Stimulated activated CD8-positive, alpha-beta memory T cell treated with anti-CD3 and anti-CD28 coated beads, Interleukin-4, amount 100 ng/mL, for 1 hour (primary cell): ENCODE measurements at places on chromosomes 4 and X.

- no peak for DNase-seq
These were observed 91.2 kb upstream of the GPR50 start for GRCh38 chrX:151085207-151085606.

DNA sequence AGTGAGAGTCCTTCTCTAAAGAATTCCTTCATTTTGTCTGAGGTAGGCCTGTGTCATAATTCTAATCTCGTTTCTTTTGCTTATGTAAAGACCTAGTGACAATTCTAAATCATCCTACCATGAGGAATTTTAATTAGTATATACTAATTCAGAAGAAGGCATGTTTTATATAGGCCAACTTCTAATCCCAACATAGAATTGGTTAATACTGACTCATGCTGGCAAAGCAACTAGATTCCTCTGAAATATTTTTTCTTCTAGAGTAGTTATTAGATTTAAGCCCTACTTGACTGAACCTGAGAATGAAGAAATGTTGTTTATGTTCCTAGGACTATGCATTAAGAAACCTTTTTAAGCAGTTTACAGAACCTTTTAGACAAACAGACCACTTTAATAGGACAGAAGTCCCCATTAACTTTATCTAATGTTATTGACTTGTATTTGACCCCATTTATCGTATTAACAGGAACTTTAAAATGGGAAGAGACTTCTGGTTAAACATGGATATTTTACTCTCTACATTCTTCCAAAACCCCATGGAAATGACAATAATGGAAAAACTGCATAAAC is 56.1 kb upstream of the EIF1AX start:
- no peak for DNase-seq

DNA sequence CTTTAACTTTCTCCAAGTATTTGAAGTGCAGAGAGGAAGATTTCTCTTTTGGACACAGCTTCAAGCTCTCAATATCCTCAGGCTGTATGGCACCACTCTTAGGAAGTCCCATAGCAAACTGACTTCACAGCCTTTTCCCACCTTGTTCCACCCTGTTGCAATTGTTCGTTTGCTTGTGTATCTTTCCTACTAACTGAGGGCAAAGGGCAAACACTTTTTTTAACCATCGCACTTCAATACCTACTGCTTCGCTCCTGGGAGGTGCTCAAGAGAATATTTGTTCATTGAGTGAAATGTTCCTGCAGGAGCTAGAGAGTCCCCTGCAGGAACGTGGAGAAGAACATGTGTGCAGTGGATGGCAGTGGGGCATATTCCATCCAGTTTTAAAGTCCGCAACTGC is 638.6 kb downstream of the BCOR start:
- no peak for DNase-seq

DNA sequence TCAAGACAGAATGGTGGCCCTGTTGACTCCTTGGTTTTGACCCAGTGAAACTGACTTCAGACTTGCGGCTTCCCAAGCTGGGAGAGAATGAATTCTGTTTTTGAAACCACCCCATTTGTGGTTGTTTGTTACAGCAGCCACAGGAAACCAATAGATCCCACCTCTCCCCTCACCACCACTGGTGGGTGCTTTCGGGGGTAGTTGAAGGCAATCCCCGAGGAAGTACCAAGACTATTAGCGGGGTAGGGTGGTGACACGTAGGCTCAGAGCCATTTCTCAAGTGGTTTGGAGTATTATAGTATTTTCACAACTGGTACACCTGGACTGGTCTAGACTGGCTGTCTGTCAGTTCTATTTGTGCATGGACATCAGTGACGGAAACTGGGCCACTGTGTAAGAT is 189.1 kb upstream of the RBPJ start:
- DNase-seq, result no peak

DNA sequence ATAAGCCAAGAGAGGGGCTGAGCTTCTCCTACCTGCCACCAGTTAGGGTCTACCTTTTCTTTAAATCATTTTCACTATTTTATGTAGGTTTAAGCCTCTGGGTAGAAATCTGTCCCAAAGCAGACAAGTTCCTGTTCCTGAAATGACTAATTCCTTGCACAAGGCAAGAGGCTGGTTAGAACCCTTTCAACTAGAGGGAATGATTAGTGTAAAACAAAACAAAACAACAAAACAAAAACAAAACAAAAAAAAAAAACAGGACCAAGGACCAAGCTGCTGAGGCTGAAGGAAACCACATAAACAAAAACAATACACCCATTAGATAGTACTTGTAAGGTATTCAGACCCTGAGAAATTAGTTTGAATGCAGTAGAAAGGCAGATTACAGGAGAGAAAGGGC is 62.7 kb downstream of the MAML3 start:
- no peak for DNase-seq

GRCh38 chr4:120680647-120681228 is 241.8 kb downstream of the PRDM5 start:
- DNase-seq, result no peak

DNA sequence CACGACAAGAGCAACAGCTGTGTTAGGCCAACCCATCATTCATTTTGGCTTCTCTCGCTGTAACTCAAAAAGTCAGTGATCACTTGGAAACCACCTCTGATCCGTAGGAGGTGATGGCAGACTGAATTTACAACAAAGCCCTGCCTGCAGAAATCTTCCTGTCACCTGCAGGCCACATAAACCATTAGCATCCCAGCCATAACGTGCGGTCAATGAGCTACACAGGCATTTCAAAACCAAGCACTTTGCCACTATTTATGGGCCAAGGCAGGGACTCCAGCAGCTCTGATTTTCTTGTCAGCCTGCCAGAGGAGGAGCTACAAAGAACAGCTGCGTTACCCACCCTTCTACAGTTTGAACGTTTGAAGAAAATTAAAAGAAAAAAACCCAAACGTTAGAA is 228.1 kb upstream of the PPARGC1A start:
- no peak for DNase-seq
